ENCODE measurements at places on chromosomes 3 and 15.

DNA sequence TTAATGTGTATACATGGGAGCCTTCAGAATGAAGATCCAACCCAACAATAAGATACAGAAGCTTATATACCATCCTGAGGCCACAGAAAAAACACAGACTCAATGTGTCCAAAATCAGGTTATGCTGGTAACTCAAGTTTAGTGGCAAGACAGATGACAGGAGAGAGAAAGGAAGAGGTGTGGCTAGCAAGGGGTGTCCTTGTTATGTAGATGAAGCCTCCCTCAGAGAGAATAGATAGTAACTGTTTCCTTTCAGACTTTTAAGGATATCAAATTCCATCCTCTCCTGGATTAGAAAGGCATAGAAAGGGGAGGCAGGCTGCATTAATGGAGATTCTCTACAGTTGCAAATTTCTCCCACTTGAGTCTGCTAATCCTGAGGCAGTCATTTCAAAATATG lies 447.4 kb downstream of the GABRB3 start:
- DNase-seq = no peak

- DNase-seq = no peak
Measured at GRCh38 chr3:192645437-192645836, 81.9 kb downstream of the FGF12 start.

DNA sequence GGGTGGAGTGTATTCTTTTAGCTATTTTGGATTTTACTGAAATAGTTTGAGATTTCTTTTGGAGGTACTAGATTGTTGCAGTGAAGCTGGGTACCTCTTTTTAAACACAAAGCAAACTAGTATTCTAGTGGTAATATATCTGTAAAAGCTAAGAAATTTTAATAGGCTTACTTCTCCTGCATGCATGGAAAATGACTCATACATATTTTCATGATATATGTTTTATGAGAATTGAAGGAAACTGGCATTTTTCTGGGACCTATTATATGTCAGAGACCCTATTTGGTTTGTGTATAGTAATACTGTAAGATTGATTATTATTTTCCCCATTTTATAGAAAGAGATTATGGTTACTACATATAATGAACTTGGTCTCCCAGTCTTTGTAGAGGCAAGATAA lies 851.0 kb downstream of the DIPK2A start:
- no peak for DNase-seq

GRCh38 chr15:70086636-70087035 lies 11.1 kb downstream of the TLE3 start:
- no peak for DNase-seq

GRCh38 chr3:183548262-183548769 lies 7.2 kb downstream of the KLHL6 start:
- DNase-seq = peak; percentile 52

DNA sequence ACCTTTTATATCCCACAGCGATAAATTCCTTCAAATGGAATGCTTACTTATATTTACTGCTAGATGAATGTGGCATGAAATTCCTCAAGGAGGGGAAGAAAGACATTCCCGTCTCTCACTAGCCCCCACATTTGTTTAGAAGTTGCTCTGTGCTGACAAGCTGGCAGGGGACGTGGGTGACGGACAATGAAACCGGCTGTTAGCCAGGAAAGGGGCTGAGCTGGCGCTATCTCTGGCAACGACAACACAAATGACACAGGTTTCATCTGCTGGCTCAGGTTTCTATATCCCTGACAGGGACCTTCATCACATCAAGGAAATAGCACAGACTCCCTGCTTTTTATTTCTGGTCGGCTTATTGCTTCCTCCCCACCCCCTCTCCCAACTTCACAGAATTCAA lies 15.8 kb downstream of the RUVBL1 start:
- no peak for DNase-seq

DNA sequence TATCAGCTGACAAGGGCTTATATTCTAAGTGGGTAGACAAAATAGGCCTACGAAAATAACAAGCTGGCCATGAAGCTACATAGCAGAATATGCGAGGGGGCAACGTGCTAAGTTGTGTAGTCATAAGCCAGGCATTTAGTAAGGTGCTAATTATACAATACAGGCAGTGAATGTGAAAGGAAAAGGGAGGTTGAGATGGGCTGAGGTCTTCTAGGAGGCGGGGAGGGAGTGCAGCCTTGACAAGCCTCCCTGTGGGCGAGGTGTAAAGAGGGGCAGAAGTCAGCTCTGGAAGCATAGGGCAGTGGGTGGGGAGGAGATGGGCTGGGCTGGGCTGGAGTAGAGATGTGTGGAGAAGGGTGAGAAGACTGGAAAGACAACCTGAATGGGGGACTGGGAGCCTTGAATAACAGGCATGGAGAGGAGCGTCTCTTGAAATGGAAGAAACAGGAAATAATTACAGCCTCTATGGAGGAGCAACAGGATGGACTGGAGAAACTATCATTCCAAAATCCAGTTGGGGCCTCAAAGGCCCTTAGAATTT lies 1.2 kb downstream of the TIGIT start:
- DNase-seq = no peak

DNA sequence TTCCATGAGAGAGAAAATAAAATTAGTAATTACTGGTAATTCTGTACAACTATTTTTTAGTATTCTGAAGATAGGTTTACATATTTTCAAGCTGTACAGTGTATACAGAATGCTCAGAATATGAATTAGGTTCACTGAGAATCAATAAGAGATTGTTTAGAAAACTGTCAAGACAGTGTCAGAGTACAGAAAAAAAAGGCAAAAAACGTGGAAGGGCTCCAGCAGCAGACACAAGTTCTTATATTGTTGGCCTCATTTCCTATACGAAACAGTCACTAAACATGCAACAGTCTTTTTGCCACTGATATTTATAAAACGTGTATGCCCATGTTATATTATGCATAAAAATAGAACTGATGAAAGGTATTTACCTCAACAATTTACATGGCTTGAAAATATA lies 103.9 kb downstream of the ISL2 start:
- DNase-seq = no peak

DNA sequence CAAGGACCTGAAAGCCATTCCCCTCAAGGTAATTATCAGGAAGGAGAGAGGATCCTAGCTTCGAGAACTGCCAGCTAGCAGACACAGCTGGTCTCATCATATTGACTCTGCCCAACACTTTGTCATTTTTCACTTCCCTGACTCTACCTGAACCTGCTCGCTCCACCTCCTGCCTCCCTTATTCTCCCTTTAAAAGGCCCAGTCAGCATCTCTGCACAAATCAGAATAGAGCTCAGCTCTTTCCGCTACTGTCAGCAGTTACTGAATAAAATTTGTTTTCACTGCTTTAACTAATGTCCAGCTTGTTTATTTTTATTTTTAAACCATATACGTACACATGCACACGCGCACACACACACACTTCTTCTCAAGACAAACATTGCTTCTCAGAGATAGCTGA lies 57.2 kb upstream of the MCF2L2 start:
- DNase-seq = no peak
